ENCODE measurements at places on chromosomes 3 and 15. TPM values are rescaled to one million over a fixed set of nuclear protein-coding genes. Genes with fewer than 3 reads are reported as not detected.

- peak; percentile 31 for DNase-seq
These were observed 216.2 kb downstream of the ITPR1 start for GRCh38 chr3:4709341-4709740.

GRCh38 chr3:110686701-110687100, 384.9 kb upstream of the NECTIN3 start:
- DNase-seq = no peak

DNA sequence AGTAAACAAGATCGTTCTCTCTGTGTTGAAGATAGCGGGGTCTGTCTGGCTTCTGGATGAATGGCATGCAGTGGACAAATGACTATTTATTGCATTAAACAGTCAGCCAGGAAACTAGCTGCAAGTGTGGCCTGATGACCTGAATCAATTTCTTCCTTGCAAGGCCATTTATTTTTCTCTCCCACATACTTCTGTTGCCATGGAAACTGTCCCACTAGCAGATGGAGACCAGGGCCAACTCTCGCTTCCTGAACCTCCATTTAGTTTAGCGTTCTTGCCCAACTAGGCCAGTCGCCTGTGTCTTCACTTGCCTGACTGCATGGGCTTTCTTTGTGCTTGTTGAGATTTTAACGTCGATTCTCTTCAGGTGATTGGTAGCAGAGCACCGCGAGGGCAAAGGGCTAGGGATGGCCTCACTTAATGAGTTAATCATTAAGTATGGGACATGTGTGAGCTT, 27.6 kb downstream of the LMCD1 start:
- DNase-seq = no peak

TTC21A gene
- 4.2 TPM for polyA plus RNA-seq

GRCh38 chr15:25790000-25790660, 73.0 kb downstream of the ATP10A start:
- no peak for DNase-seq

ACVR2B gene
- 32.8 TPM for polyA plus RNA-seq

DNA sequence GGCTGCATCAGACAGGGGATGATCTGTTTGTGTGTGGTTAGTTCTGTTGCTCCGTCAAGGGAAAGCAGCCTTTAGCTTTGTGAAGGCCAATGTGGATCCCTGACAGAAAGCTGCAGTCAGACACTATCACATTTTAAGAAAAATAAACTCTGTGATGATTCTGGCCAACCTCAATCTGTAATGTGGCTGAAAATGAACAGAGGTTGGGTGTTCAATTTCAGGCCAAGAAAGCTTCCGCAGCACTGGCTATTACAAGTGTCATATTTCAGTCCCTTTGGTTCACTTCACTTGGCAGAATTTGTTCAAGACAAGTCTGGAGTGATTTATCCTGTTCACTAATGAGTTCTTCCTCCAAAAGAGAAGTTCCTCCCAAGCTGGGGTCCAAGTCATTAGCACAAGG, 571.8 kb upstream of the IL12A start:
- DNase-seq = peak; percentile 19

DNA sequence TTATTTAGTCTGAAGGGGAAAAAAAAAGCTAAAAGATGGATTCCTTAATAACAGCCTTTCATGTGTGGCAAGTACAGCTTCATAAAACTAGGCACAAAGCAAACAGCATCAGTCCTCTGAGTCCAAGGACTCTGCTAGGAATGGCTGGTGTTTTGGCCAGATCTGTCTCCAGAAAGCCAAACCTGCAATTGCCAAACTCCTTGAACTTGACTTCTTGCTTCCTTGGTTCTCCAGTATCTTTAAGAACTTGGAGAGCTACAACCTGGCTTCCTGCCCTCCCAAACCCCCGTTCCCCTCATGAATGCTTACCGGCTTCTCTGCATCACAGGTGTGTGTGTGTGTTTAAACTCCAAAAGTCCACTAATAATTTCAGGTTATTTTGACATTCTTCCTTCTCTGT, 1.6 kb upstream of the PLOD2 start:
- DNase-seq = no peak

DNA sequence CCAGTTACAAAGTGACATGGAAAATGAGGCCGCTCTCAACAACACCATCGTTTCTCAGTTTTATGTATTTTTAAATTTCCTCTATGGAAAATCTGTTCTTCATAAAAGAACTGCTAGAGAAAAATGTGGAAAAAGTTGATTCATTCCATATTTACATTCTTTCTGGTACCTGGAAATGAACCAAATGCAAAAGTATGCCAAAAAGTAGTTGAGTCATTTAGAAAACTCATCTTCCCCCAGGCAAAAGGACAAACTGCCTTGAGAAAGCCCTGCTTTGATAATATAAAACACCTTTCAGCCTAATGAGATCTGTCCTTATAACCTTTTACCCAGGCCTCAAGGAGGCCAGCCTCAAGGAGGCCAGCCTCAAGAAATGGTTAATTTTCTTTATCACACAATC, 283.0 kb upstream of the VEPH1 start:
- DNase-seq = peak; percentile 79

CDHR4 gene
- polyA plus RNA-seq = 0.27 TPM

MYO5C gene
- polyA plus RNA-seq = 1.0 TPM

DNA sequence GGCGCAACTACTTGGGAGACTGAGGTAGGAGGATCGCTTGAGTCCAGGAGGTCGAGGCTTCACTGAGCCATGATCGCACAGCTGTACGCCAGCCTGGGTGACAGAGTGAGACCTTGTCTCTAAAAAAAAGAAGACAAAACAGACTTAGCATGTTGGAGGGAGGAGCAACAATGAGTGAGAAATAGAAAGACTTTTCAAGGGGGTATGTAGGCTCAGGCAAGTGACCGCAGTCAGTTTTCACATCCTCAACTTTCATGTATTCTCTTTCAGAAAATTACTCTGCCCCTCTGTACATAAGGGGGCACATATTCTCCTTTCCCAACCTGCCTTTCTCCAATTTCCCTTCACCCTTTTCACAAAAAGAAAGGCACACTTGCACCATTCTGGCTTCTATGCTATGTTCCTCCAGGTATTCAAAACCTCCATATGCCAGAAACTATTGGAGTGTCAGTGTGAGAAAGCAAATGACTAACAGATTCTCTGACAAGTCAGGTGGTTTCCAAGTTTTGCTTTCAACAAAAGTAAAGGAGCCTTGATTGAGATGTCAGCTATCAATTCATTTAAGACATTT, 7.6 kb downstream of the NSUN3 start:
- no peak for DNase-seq

ACTRT3 gene
- polyA plus RNA-seq = 1.7 TPM

BOC gene
- 14.3 TPM for polyA plus RNA-seq

GRCh38 chr3:160003520-160004128, 15.0 kb downstream of the IL12A start:
- peak; percentile 67 for DNase-seq

DNA sequence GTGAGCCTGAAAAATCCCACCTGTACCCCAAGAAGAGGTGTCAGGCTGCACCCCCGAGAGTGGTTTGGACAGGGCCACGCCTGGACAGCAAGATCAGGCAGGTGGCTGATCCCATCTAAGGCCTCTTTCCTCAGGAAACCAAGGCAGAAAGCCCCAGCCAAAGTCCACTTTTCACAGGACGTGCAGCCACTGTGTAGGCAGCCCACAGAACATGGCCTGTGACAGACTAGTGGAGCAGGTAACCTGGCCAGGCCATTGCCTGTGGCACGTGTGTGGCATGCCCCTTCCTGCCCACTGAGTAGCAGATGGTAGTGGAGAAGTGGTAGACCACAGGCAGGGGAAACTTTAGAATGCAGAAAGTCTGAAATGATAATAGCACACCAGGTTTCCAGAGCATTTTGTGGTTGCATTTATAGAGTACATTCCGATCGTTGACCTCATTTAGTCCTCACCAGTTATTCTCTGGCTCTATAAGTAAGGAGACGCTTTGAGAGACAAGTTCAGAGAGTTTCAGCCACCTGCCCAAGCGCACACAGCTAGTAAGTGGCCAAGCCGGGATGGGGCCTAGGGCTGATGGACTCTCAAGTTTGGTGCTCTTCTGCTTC, 68.7 kb downstream of the AAGAB start:
- peak; percentile 60 for DNase-seq

DNA sequence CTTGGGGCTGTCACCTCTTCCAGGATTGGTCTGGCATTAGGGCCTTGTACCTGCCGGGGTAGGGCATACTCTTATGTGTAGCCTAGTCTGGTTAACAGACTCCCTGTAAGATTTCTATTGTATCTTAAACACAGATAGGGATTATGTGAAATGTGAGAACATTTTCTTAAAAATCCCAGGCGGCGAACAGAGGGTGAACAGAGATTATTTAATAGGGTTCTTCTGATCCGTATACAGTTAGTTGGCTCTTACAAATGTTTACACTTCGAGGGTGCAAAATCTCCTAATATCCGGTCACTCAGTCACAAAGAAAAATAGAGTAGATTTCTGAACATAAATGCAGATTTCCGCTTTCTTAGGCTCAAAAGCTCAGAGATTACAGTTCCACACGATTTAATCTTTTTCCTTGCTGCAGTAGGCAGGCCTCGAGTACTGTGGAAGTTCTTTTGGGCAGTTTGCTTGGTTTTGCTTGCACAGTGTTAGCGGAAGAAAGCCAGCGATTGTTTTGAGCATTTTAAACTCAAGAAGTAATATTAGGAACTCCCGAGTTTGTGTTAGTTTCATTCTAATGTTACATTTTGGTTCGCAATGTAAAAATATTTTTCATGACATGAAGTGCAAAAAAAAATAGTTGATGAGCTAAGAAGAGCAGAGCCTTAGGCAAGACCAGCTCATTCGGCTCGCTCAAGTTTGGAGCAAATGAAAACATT, 993 bp downstream of the PLCL2 start:
- no peak for DNase-seq

DNA sequence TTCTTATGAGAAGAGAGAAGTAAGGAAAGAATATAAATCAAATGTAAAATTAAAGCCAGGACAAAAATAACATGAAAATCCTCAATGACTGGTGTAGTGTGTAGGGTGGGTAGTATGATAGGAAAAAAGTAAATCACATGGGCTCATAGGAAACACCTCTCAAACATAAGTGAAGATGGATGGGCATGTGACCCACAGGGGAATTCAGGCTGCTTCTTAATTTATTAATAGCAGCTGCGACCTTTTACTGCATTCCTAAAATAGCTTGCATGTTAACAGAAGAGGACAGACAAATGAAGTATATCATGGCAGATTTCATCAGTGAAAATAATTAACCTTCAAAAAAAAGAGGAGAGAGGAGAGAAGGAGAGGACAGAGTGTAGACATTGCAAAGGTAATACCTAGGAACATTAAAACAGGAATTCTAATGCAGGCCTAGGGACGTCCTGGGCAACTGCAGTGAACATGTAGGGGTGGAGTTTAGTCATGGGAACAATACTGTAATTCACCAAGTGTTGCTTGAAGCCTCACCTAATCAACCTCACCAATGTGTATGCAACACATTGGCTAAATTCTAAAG, 132.9 kb downstream of the KCNMB2 start:
- DNase-seq = peak; percentile 22

DNA sequence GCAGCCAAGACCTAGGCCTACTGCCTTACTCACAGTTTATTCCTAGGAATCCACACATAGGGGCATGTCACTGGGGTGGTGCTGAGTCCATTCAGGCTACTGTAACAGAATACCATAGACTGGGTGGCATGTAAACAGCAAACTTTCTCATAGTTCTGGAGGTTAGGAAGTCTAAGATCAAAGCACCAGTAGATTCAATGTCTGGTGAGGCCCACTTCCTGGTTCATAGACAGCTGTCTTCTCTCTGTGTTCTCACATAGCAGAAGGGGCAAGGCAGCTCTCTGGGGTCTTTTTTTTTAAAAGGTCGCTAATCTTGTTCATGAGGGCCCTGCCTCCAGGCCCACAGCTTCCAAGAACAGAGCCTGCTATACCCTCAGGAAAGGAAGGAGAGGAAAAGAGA, 113.9 kb upstream of the MANF start:
- no peak for DNase-seq

GRCh38 chr3:126053513-126053912, 30.4 kb downstream of the SLC41A3 start:
- no peak for DNase-seq

- DNase-seq = peak; percentile 79
These were observed 72.6 kb upstream of the TNFSF10 start for GRCh38 chr3:172595664-172596393.

- DNase-seq = no peak
These were observed 346.2 kb downstream of the GRM7 start for GRCh38 chr3:7207125-7207524.

GRCh38 chr15:43211224-43211735, 9.5 kb downstream of the EPB42 start:
- no peak for DNase-seq

SLC2A2 gene
- not detected for polyA plus RNA-seq

SERPINI2 gene
- not detected for polyA plus RNA-seq

KLF15 gene
- polyA plus RNA-seq = 0.75 TPM

- DNase-seq = no peak
These were observed 228.5 kb downstream of the LSAMP start for GRCh38 chr3:116216761-116217160.

GRCh38 chr15:57284535-57284934, 91.8 kb upstream of the CGNL1 start:
- no peak for DNase-seq

CYP1A2 gene
- not detected for polyA plus RNA-seq

All from cardiac muscle cell (in vitro differentiated cells and primary cell).